ENCODE measurements at places on chromosomes 16 and 17.

DNA sequence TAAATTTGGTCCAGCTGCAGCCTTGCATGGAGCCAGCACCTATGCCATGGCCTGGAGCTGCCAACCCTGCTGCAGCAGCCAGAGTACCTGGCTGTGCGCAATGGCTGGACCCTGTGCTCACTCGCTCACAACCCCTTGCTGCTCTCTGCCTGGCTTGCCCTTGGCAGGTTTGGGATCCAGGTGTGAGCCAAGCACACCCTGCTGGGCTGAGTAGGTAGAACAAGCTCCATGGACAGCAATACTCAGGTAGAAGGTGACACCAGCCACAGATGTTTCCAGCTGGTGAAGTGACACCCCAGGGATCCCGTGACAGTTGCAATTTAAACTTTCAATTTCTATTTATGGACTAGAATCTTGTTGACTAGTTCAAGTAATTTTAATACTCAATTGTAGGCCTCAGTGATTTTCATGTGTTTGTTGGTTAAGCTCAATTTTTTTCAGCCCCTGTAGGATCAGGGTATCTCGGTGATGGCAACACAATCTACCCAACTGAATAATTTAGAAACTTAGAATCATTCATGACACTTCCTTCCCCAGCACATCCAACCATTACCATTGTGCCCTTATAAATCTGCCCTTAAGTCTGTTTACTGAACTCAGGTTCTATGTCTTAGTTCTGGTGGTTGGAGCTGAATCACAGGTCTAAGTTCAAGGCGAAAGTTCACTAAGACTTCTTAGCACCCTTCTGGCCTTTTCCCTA, 480.0 kb downstream of the PMP22 start:
- DNase-seq, result no peak

DNA sequence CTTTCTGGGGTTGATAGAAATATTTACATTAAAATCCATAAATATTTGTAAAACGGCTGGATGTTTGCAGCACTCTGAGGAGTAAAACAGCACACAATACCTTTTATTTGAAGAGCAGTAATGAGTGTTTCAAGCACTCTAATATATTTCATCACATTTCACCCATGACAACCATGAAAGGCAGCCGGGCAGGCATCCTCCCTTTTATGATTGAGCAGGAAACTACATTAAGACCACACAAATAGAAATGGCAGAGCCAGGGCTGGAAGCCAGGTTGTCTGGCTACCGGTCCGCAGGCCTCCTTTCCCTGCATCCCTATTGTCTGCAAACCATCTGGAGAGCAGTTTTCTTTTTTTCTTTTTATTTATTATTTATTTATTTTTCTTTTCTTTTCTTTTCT, 23.1 kb upstream of the GPRC5C start:
- DNase-seq, result no peak

DNA sequence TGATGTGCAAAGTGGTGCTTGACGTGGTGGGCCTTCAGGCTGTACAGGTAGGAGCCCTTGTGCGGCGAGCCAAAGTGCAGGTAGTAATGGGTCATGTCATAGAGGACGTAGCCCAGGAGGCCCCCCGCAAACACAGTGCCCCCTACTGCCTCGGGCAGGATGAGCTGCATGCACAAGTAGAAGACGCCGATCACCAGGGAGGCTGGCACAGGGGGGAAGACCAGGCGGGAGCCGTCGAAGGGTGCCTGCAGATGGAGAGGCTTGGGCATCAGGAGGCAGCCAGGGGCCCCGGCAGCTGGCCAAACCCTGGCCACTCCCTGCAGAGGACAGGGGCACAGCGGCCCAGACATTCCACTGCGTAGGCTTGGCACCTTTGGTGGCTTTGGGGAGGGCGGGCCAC, 15.7 kb upstream of the MLKL start:
- no peak for DNase-seq

- DNase-seq, result no peak
Measured at GRCh38 chr17:65966072-65966695, 225.7 kb downstream of the CEP112 start.

GRCh38 chr16:46896314-46896968, 12.3 kb downstream of the GPT2 start:
- no peak for DNase-seq

GRCh38 chr16:31354394-31355291, at the start of gene ITGAX:
Gene ITGAX, plus strand, starts transcription at chr16:31355176. Its CDS starts 79 bp downstream, at chr16:31355255.
- peak; percentile 30 for DNase-seq

DNA sequence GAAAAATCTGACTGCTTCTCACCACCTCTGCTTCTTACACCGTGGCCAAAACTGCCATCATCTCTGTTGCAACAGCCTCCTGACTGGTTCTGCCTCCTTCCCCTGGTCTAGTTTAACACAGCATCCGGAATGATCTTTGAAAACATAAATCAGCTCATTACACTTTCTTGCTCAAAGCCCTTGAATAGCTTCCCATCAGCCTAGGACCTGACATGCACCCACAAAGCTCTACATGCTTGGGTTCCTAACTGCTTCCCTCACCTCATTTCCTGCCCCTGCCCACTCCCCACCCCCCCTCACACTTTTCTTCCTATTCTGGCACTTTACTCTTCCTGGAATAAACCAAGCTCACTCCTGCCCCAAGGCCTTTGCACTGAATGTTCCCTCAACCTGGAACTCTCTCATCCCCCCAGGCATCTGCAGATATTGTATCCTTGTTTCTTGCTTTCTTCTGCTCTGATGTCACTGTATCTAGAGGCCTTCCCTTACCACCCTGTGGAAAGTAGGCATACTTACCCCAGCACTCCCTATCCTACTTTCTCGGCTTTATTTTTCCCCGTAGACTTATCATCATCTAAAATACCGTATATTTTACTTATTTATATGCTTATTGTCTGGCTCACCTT, 112.4 kb downstream of the FTO start:
- DNase-seq, result peak; percentile 71

DNA sequence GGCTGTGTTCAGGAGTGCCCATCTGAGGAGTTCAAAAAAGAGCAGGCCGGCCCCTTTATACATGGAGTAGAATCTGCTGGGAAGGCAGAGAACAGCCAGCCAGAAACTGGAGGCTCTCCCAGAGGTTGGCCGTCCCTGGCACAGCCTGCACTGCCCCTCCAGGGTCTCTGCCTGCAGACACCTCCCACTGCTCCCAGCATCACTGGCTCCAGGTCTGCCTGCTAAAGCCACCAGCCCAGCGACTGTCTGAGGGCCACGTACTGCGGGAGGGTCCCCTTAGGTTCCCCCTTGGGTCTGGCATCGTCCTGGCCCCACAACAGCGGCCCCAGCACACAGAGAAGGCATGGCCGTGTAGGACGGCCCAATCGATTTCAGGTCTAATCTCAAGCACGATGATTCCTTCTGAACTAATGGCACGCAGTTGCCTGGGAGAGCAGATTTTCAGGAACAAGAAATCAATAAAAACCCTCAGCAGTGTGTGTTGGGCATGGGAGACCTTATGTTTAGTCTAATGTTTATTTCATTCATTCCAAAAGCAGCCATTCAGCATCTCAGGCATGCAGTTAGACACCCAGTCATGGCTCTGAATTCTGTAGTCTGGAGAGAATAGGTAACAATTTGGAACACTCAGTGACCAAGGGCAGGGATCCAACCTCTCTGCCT, 95.6 kb downstream of the PGS1 start:
- peak; percentile 18 for DNase-seq

- no peak for DNase-seq
Measured at GRCh38 chr16:270381-271255, 5.1 kb downstream of the RGS11 start.

DNA sequence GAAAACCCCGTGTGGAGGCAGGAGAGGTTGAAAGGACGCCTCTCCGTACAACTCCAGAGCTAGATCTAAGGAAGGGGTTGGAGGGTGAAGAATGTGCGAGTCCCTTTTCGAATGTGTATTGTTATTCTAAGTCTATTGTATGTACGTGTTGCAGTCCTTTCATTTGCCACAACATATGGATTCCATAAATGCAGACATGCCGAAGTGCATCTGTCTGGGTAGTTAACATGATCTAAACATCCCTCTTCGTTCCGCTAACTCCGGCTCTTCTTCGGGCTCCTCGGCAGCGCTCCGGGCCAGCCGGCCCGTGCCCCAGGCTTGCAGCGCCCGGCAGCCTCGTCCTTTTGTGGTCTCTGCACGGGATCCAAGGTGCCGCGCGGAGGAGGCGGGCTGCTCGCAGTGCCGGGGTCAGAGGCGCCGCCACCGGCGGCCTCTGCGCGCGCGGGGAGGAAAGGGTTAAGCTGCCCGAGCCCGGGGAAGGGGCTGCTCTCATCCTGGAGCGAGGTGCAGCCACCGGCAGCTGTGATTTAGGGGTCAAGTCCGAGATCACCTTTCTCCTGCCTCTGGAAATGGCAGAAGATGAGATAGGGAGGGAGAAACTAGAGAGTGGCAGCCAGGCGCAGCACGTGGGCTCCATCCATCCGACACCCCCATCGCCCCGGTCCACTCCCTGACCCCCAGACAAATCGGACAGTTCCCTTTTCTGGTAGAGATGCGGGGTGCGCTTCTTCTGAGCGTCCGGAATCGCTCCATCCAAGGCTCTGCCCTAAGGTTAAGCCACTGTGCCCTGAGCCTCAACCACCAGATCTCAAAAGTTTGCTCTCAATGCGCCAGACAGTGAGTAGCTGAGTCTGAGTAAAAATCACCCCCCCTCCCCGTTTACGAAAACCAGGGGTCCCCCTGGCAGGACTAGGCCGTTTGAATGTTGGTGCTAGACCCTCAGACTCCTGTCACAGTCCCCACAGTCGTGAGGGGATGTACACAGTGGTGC, 15.1 kb upstream of the ZFHX3 start:
- DNase-seq, result no peak

GRCh38 chr17:73232587-73233373, 28.9 kb downstream of the CPSF4L start:
- DNase-seq, result peak; percentile 40

DNA sequence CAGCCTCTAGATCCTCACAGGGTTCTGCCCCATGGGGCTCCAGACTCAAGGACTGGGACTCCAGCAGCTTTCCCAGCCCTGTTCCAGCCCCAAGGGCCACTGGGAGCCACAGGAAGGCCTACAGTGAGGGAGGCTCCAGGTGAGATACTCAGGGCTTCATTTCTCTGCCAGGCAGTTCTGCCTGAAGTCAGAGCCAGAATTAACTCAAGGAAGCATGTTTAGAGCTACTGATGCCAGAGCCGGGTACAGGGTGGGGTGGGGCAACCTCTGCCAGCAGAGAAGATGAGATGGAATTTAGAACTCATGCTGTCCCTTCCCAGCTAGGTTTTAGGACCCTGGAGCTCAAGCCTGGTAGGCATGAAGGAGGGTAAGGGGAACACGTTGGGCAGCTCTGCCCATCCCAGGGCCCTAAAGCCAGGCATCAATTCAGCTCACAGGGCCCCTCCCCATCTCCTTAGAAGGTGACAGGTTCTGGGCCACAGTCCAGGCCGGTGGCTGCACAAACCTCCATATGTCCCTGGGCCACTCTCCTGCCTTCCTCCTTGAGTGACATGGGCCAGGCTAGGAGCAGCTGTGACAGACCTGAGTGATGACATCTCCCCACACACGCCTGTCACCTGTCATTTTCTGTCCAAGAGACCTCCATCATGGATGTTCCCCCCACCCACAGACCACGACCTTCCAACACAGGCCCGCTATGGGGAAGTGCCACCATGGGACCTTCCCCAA, 24.5 kb upstream of the SPPL2C start:
- no peak for DNase-seq

DNA sequence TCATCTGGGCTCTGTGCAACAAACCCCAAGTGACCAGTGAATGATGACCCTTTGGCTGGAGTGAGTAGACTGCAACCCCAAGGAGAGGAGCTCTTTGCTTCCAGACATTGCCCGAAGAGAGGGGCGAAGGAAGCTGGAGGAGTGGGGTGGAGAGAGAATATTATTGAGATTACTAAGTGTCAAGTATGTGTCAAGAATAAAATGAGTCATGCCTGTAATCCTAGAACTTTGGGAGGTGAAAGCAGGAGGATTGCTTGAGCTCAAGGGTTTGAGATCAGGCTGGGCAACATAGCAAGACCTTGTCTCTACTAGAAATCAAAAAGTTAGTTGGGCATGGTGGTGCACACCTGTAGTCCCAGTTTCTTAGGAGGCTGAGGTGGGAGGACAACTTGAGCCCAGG, 142.0 kb upstream of the CCL2 start:
- no peak for DNase-seq

DNA sequence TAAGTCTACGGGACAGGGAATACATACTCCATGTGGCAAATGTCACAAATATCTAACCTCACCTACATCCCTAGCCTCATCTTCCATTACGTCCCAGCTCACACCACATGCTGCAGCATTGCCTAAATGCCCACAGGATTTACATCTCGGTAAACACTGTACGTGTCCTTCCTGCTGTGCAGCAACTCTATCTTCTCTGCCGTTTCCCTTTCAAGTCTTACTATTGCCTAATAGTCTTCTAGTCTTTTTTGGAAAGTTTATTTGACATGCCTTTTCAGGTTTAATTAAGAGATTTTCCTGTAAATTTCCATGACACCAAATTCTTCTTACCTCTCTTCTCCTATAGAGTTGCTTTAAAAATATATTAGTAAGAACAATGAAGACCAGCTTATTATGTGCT, 120.5 kb downstream of the HS3ST4 start:
- DNase-seq, result no peak

DNA sequence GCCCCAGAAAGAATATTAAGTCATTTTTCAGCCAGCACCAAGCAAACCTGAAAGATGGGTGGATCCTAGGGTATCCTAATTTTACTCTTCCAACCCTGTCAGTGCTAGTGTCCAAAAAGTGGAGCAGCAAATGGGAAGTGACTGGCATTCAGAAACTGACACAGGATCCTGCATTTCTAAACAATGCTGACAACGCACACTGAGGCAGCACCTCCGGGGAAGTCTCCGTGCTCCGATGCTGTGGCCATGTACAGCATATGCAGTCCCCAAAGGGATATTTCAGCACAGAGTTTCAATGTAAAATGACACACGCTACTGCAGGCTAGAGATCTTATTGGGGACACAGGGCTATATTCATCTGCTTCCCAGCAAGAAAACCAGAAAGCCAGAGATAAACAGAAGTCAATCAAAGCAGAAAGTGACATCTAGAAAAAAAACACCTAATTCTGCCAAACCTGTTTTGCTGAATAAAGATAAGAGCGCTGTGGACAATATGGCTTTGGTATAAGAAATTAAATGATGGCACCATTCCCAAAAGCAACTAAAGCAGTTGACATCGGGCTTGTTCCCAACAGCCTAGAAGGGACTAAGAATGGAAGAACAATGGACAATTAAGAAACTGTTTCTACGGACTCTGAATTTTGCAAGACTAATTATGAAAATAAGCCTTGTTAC, 17.3 kb downstream of the XYLT1 start:
- no peak for DNase-seq

- peak; percentile 43 for DNase-seq
Measured at GRCh38 chr17:39175695-39176093, 9.7 kb upstream of the ARL5C start.

GRCh38 chr16:63239065-63239570, 1202.9 kb upstream of the CDH8 start:
- no peak for DNase-seq

GRCh38 chr17:61366715-61367413, 32.8 kb upstream of the TBX2 start:
- no peak for DNase-seq

GRCh38 chr17:81117672-81118198, 47.6 kb upstream of the PVALEF start:
- no peak for DNase-seq

All from EH (cell line).